Left renal pelvis (tissue), 4 donors: ENCODE measurements at places on chromosomes 3 and 15.

DNA sequence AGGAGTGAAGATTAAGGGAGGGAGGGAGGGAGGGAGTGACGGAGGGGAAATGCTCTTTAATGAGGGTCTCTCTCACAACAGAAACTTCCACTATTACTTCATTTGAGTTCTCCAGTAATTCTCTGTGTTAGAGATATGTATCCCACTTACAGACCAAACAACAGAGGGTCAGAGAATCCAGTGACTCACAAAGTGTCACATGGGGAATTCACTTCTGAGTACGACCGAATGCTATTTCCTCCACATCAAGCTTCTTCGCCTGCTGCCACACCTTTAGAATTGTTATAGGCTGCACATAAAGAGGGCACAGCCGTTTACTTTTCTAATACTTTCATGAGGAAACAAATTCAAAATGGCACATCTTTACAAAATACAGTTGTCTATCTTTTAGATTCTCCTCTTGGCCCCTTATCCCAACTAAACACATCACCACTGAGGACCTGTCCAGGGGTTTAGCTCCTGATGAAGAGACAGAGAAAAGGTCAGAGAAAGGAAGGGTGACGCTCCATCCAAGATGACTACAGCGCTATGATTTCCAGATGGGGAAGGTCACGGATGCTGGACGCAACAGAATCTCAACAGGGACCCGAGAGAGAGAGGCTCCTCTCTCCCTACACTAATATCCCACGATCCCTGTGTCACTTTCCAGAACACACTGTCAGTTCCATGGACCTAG lies 119.0 kb downstream of the XXYLT1 start:
- DNase-seq = no peak

DNA sequence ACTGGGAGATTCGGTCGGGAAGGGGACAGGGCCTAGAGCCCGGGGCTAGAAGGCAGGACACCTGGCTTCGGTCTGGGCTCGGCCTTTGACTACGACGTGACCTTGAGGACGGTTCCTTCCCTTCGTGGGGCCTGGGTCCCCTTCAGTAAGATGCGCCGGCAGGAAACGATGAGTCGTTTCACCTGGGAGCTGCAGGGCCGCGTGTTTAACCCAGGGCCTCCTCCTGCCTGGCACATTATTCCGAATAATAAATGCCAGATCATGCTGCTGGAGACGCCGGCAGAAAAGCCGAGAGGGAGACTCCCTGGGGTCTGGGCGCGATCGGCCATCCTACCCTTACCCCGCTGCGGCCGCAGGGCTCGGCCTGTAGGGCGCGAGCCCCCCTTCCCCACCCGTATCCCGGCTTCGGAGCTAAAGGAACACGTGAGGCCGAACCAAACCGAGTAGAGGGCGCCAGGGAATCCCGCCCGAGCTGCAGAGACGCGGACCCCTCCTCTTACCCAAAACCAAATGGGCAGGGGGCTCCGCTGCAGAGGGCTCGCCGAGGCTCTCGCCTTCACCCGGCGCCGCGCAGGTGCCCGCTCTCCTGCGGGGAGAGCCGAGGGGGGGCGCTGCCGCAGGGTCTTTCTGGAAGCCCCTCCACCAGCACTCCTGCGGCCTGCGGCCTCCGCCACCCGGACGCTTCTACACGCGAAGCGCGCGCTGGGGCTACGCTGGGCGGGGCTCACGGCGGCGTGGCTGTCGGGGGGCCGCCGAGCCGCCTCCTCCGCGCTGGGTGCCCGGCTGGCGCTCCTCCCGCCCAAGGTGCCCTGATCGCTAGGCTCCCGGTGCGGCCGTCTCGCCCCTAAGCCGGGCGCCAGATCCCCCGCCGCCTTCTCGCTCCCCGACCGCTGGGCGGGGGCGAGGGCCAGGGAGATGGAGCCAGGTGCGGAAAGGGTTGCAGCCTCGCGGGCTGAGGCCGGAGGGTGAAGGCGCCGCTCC lies at the start of gene BDH1:
Gene BDH1 (minus strand): TSS at position 688 of the 981 bp plus-strand sequence. CDS start 9,525 bp downstream, outside the sequence.
- no peak for DNase-seq

- no peak for DNase-seq
These were observed 12.8 kb downstream of the THAP10 start for GRCh38 chr15:70879401-70879800.

- no peak for DNase-seq
These were observed 213.3 kb upstream of the GBE1 start for GRCh38 chr3:81974751-81975150.
